ENCODE measurements at places on chromosomes 3 and 15.

DNA sequence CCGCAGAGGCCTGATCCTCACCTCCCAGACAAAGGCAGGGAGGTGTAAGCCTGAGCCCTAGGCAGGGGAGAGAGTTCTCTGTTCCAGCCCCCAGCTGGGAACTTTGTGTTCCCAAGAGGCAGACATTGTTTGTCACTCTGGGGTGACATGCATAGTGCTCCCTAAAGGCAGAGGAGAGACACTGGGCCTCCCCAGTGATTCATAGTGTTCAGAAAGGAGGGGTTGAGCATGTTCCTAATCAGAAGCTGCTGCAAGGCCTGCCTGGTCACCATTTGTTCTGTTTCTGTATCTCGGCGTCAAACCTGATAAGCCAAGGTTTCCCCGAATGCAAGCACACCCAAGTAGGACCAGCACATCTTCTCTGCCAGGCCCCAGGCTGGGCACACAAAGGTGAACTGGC lies 24.0 kb upstream of the SLC6A6 start:
- no peak for DNase-seq

DNA sequence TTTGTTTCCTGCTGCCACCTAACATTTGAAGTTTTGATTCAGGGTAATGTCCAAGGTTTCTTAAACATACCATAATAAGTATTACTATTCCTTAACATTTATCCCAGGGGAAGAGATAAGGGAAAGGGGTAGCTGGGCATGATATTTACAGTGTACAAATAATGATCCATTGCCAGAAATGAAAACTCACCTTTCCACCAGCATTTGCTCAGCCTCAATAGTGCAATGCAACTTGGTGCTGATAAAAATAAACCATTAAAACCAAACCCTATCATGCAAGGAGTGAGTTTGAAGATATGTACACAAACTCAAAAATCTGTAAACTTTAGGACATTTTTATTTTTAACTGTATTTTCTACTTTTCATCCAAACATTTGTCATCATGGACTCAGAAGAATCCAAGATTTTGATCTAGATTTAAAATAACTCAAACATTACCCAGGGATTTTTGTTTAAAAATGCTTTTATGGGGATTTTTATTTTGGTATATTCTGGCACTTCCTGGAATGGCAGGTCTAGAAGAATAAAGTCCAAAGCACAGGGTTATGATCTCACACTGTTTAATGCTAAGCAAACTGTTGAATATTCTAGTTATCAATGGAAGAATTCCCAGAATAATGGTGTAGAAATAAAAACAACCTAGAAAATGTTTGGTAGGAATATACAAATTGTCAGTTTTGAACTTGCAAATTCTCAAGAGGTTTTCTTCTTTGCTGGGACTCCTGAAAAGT lies 32.5 kb upstream of the SLC2A2 start:
- no peak for DNase-seq

- no peak for DNase-seq
These were observed 177.1 kb upstream of the ICE2 start for GRCh38 chr15:60656041-60656440.

DNA sequence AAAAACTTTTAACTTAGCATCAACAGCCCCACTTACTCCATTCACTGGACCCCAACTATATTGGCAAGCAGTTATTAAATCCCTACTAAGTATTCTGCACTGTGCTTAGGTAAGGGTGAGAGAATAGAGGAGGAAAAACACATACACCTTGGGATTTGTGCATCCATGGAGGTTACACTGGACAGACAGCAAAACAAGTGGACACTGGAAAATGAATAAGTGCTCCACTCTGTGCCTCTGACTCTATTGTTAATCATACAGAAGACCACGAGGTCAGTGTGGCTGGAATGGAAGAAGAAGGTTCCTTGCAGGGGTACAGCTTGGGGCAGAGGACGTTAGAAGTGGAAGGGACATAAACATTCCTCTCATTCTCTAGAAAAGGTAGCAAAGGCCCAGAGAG lies 3.2 kb downstream of the ADCY5 start:
- no peak for DNase-seq

DNA sequence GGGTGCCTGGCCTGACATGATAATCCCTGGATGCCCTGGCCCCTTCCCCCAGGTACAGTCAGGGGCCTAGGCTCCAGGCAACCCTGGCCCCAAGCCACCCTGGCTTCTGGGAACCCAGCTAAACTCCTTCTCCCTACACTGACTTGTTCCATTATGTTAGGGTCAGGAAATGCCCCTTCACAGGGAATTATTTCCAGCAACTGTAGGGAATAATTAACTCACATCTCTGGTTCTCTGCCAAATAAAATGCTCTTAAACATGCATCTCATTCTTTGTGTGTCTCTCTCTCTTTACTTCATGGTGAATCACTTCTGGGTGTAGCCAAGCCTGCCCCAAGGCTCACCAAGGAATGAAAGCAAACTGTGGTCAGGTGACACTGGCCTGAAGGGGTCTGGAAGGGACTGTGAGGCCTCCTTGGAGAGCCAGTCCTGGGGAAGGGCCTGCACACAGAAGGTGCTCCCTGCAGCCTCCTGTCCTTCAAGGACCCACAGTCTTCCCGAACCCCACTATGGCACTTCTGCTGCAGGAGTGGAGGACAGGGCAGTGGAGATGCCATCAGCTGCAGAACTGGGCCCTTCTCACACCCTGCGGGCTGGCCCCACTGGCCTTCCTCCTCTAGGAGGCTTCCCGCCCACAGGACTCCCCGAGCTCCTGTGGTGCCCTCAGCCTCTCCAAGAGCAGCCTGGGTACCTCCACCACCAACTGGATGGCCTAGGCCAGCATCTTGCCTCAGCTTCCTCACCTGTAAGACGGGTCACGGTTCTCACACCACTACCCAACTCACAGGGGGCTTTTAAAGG lies 17.6 kb downstream of the TKT start:
- peak; percentile 2 for DNase-seq

DNA sequence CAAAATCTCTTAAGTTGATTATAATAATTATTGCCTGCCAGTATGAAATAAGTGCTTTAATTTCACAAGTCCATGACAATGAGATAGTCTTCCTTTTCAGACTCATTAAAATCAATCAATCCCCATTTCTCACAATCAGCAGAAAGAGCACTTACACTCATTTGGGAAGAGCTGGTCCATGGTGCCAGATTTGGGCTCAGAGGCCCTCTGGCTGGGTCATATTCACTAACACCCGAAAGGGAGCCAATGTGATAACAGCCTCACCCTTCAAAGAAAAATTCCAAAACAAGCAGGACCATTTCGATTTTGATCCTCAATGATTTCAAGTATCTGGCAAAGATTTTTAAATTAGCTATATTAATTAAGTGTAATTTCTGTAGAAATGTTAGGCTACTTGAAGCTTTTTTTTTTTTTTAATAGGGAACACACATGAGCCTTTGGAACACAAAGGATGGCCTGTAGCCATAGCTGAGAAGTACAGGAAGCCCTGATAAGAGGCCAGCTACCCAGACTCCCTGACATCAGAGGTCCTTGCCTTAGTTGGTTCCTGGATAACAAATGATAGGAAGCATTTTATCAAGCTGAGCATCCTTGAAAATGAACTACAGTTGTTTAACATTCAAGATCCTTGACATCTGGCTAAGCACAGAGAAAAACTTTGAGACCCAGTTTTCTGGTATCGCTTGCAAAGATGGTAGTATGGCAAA lies 17.1 kb downstream of the MCF2L2 start:
- DNase-seq = no peak

GRCh38 chr3:58117561-58118181 lies 93.1 kb downstream of the DNASE1L3 start:
- DNase-seq = no peak

DNA sequence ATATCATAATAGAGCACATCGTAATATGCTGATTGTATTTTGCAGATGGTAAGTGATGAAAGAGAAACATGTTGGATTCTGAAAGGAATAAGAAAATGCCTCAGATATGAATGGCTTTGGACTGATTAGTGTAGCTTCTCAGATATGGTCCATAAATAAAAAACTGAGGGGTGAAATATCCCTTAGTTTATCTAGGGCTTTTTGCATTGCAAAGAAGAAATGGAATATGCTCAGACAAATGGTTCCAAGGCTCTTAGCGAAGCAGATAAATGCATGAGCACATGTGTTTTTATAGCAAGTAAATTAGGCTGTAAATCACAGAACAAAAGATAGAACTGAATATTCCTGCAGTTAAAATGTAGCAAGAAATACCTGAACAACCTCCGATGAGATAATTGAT lies 820.9 kb upstream of the GRM7 start:
- no peak for DNase-seq

DNA sequence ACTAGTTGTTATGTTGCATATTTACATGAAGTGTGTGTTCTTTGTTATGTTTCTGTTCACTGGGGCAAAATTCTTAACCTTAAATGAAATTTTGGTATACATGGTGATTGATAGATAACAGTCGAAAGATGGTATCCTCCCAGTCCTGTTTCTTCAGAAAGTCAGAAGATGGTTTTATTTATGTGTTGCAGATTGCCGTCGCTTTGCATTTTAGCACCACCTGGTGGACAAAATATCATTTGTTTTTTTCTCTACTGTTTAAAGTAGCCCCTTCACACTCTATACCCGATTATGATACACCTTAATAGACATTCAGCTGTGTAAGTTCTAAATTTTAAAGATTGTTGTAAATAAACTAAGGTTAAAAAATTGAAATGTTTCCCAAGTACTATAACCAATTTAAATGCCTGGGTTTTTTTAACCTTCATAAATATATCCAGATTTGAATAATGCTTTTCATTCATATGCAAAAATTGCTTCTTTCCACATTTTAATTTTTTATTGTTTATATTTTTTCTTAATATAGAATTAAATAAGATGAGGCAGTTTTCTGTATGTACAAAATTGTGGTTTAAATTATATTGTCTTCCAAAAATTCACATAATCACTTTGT lies 152.2 kb downstream of the ALCAM start:
- peak; percentile 72 for DNase-seq

DNA sequence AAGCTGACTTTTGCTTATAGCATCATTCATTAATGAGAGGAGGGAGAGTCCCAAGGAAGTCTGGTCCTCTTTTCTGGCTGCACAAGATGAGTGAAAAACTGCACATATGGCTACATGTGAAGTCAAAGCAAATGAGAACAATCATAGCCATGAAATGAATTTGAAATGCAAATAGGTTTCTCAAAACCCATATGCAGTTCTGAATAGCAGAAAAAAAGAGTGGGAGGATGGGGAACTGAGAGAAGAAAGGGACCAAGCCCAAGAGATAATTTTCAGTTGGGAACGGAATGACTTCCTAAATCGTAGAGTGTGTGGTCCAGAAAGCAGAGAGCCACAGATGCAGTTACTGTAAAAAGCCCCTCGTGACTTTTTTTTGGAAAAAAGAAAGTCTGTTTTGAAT lies 66.3 kb downstream of the GTPBP8 start:
- no peak for DNase-seq

DNA sequence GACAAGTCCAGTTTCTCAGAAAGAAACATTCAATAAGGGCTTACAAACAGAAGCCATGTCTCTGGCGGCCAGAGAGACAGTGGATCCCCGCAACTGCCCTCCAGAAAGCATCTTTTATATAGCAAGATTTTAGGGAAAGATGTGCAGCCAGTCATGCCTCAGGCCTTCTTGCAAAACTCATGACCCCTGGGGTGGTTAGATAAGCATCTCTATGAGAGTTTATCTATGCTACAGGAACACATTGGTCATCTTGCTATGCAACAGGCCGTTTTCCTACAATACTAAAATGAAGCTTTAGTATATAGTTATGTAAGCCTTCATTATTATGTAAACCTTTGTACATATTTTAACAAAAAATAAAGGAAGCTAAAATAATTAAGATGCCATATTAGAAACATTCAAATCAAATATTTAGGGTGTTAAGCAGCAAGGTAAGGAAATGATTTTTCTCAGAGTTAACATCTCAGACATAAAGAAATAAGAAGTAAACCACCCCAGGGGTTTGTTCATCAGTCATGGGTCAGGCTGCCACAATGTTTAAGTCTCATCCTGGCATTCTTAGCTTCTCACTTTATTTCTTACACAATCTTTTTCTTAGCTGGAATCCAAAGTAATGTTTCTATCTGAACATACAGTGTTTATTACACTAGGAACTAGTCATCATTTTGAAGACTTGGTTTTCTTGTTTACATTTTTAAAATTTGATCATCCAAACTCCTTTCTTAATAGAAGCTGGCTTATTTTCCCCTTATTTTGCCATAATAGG lies 6.3 kb upstream of the FSIP1 start:
- no peak for DNase-seq

- DNase-seq = no peak
These were observed 54.4 kb upstream of the IL12A start for GRCh38 chr3:159934216-159934615.

- no peak for DNase-seq
These were observed 37.8 kb downstream of the CEMIP start for GRCh38 chr15:80816936-80817335.

GRCh38 chr3:100720426-100720825 lies 11.1 kb downstream of the TFG start:
- no peak for DNase-seq

- DNase-seq = no peak
These were observed 222.3 kb upstream of the CDIN1 start for GRCh38 chr15:36356978-36357601.

DNA sequence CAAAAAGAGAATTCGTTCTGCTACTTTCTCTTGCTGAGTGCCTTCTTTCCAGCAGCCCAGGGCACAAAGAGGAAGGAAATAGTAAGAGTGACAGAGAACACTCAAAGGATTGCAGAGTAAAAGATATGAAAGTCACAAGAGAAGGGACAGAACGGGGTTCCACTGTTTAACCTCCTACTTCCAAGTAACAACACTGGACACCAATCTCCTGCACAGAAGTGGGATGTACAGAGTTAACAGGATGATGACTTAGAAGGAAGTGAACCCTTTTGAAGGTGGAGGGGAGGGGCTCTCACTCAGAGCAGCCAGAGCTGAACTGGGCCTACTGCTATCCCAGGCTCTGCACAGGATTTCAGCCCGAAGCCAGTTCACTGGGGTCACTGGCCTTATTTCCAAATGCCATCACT lies 130.1 kb upstream of the PRICKLE2 start:
- DNase-seq = no peak

GRCh38 chr3:78726545-78726944 lies 1041.3 kb downstream of the ROBO1 start:
- no peak for DNase-seq

- DNase-seq = no peak
These were observed 50.4 kb upstream of the LIMD1 start for GRCh38 chr3:45544024-45544716.

- DNase-seq = no peak
These were observed 465.1 kb downstream of the FOXP1 start for GRCh38 chr3:71118436-71118835.

DNA sequence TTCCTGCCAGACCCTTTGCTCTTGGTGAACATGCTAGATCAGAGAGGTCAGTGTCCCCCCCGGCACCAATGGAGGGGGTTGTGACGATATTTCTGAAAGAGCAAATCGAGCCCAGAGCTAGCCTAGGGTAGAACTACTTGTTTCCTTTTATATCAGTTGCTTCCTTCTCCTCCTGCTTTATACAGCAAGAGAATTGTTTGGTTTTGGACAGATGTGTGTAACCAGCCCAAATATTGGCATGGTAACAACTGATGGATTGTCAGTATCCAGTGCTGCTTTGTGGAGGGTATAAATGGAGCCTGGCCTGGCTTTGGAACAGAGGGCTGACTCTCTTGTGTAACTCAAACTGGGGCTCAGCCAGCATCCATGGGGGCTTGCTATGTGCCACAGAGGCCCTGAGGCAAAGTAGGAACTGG lies 27.2 kb downstream of the SNX1 start:
- DNase-seq = no peak
